ENCODE measurements at places on chromosomes 1 and 21. TPM values are rescaled to one million over a fixed set of nuclear protein-coding genes. Genes with fewer than 3 reads are reported as not detected.

UMODL1 gene
- total RNA-seq, result 0.92 TPM

ZMYND12 gene
- 0.26 TPM for total RNA-seq

CD2 gene
- 190 TPM for total RNA-seq

DNA sequence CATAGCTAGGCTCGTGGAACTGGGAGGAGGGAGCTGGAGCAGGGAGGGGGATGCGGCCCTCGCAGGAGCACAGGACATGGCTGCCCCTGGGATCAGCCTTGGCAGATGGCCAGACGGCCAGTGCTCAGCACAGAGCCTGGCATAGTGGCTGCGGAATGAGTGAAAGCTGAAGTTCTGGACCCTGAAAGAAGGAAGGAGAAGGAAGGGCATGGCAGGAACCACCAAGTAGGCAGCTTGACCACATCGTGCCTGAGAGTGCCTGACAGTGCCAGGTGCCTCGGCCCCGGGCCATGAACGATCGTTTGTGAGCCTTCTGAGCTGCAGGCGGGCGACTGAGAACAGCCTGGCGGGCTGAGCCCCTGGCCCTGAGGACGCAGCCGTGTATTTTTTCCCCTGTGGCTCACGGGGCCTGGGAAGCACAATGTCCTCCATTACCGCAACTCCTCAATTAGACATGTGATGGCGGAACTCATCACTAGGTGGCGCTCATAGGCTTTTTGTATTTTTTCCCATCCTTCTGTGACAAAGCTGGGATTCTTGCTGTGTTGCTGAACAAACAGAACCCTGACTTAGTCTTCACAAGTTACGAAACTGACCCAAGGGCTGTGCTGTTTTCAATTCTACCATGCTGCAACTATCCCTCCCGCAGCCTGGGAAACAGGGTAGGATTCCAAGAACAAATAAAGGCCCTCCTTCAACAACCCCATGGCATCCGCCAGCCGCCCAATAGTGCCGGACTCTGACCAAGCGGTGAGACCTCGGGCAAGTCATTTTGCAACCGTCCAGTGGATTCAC is 29.9 kb upstream of the TMEM61 start:
- no peak overlapping the region for H3K27ac ChIP-seq
- H3K27me3 ChIP-seq, result peaks cover 6% of the 10 kb centered on the region
- no peak overlapping the region for H3K4me3 ChIP-seq

GRCh38 chr1:65440322-65440900 is 19.9 kb downstream of the LEPR start:
- no peak overlapping the region for H3K4me3 ChIP-seq
- no peaks in the 10 kb centered on the region for H3K27me3 ChIP-seq
- H3K36me3 ChIP-seq, result no peaks in the 10 kb centered on the region
- no peak overlapping the region for H3K27ac ChIP-seq
- no peaks in the 10 kb centered on the region for H3K4me1 ChIP-seq
- DNase-seq, result no peak

GRCh38 chr1:151953409-151954094 is 40.1 kb downstream of the S100A10 start:
- DNase-seq, result no peak
- H3K4me3 ChIP-seq, result no peak overlapping the region
- no peaks in the 10 kb centered on the region for H3K27me3 ChIP-seq
- no peaks in the 10 kb centered on the region for H3K36me3 ChIP-seq
- H3K27ac ChIP-seq, result no peak overlapping the region
- H3K4me1 ChIP-seq, result no peaks in the 10 kb centered on the region

- no peaks in the 10 kb centered on the region for H3K27me3 ChIP-seq
- no peak overlapping the region for H3K4me3 ChIP-seq
- no peak for DNase-seq
- no peaks in the 10 kb centered on the region for H3K4me1 ChIP-seq
- no peak overlapping the region for H3K27ac ChIP-seq
Observed at GRCh38 chr1:216420746-216421145, 2.5 kb downstream of the USH2A start.

GRCh38 chr1:50236656-50237055 is 127.9 kb downstream of the ELAVL4 start:
- no peaks in the 10 kb centered on the region for H3K36me3 ChIP-seq
- H3K27ac ChIP-seq, result no peak overlapping the region
- H3K4me3 ChIP-seq, result no peak overlapping the region
- peaks cover 3% of the 10 kb centered on the region for H3K27me3 ChIP-seq

AGT gene
- total RNA-seq, result 0.92 TPM

DNA sequence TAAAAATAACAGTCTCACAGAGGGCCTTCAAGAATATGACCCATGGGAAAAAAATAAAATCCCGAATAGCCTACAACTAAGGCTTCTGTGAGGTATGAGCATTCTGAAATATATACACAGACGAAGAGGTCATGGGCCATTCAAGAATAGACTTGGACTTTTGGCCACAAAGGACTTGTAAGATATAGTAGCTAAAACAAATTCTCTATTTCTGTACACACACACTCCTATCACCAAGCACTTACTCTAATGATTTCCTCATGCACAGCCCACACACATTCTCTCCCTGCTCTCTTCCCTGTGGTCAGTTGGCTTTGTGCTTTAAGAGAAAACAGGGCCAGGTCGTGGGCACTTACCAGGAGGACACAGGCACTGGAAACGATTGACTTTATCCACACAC is 69.7 kb upstream of the ADAM30 start:
- peaks cover 16% of the 10 kb centered on the region for H3K36me3 ChIP-seq
- H3K4me3 ChIP-seq, result no peak overlapping the region
- H3K27ac ChIP-seq, result no peak overlapping the region

GRCh38 chr1:60948486-60948885 is 133.9 kb upstream of the NFIA start:
- no peaks in the 10 kb centered on the region for H3K36me3 ChIP-seq
- H3K27ac ChIP-seq, result no peak overlapping the region
- H3K4me3 ChIP-seq, result no peak overlapping the region

DNA sequence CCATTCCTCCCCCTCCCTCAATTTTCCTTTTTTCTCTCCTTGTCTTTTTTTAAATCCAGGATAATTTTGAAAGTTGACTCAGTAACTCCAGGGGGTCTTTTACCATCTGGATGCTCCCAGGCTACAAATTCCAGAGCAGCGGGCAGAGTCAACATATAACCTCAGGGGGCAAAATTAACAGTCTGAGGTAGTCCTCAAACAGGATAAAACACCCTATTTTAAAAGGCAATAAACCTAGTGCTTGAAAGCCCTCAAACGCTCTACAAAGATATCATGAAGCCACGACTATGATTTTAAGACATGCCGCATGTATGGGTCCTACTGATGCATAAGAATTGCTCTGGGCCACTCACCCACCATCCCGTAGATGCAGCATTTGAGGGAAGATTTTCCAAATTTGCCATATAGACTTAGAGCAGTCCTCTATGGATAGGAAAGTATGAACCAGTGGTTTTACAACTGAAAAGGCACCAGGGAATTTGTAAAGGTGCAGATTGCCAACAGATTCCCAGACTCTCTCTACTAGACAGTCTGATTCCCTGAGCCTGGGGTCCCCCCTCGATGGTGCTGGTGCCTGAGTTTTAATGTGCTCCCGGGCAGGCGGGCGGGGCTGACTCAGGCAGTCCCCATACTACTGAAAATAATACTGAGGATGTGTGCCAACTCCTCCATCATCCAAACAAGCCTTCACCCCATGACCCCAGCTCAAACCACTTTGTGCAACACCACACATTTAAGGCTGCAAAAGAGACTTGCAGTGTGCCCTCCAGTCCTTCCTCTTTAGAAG is 37.2 kb downstream of the PTPN14 start:
- H3K27me3 ChIP-seq, result no peaks in the 10 kb centered on the region
- H3K4me1 ChIP-seq, result peaks cover 10% of the 10 kb centered on the region
- no peak overlapping the region for H3K4me3 ChIP-seq
- no peaks in the 10 kb centered on the region for H3K36me3 ChIP-seq

- H3K27ac ChIP-seq, result no peak overlapping the region
- peaks cover 16% of the 10 kb centered on the region for H3K36me3 ChIP-seq
- no peak for DNase-seq
- H3K4me3 ChIP-seq, result no peak overlapping the region
Observed at GRCh38 chr21:42002421-42002958, 7.7 kb downstream of the ZBTB21 start.

DNA sequence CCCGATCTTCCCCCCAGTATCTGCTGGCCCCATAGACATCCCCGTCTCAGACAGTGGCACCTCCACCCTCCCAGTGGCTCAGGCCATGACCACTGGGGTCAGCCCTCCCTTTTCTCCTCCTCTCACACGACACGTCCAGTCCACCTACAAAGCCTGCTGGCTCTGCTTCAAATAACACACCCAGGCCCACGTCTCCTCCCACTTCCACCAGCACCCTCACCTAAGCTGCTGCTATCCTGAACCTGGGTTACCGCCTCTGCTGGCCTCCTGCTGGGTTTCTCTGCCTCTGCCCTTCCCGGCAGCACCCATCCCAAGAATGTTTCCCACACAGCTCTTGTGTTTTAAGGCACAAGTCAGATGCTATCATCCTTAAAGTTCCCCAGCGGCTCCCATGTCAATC is 26.0 kb downstream of the MX2 start:
- H3K4me3 ChIP-seq, result no peak overlapping the region
- H3K27me3 ChIP-seq, result no peaks in the 10 kb centered on the region
- no peak overlapping the region for H3K27ac ChIP-seq
- DNase-seq, result no peak

VWA5B1 gene
- not detected for total RNA-seq

NPPB gene
- total RNA-seq, result not detected

- no peak overlapping the region for H3K4me3 ChIP-seq
- peaks cover 69% of the 10 kb centered on the region for H3K4me1 ChIP-seq
Observed at GRCh38 chr1:225462429-225462713, 34.5 kb upstream of the LBR start.

DNA sequence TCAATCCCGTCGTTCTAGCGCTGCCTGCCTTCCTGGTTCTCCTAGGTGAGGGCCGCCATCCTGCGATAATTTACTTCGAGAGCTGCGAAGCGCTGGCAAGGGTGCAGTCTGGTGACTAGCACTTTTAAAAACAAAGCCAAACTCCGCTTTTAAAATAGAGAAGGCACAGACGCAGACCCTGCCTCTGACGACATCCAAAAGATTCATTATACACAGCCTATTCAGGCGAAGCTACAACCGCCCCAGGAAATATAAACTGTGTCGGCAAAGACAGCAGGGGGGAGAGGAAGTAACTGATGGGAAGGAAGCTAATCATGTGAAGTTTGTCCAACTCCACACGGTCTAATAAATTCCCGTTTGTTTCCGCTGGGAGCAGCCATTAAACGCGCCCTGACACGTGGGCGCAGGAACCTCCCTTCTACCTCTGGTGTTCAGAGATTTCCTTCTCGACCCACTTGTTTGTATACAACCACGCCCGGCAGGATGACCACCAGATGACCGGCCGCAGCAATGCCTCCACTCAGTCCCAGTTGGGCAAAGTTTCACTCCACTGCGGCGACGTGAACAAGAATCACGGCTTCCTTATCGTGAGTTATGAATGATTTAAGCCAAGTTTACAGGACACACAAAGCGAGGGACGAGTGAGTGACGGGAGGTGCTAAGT is 1.3 kb downstream of the GNG12 start:
- peaks cover 31% of the 10 kb centered on the region for H3K27me3 ChIP-seq
- H3K27ac ChIP-seq, result no peak overlapping the region
- peak overlapping the region; percentile 73 for H3K4me3 ChIP-seq
- H3K36me3 ChIP-seq, result no peaks in the 10 kb centered on the region
- H3K4me1 ChIP-seq, result no peaks in the 10 kb centered on the region
- no peak for DNase-seq

- no peak overlapping the region for H3K4me3 ChIP-seq
- H3K27ac ChIP-seq, result no peak overlapping the region
- H3K36me3 ChIP-seq, result no peaks in the 10 kb centered on the region
- no peaks in the 10 kb centered on the region for H3K27me3 ChIP-seq
- DNase-seq, result no peak
Observed at GRCh38 chr21:20783611-20784010, 214.6 kb upstream of the NCAM2 start.

C8A gene
- not detected for total RNA-seq

DNA sequence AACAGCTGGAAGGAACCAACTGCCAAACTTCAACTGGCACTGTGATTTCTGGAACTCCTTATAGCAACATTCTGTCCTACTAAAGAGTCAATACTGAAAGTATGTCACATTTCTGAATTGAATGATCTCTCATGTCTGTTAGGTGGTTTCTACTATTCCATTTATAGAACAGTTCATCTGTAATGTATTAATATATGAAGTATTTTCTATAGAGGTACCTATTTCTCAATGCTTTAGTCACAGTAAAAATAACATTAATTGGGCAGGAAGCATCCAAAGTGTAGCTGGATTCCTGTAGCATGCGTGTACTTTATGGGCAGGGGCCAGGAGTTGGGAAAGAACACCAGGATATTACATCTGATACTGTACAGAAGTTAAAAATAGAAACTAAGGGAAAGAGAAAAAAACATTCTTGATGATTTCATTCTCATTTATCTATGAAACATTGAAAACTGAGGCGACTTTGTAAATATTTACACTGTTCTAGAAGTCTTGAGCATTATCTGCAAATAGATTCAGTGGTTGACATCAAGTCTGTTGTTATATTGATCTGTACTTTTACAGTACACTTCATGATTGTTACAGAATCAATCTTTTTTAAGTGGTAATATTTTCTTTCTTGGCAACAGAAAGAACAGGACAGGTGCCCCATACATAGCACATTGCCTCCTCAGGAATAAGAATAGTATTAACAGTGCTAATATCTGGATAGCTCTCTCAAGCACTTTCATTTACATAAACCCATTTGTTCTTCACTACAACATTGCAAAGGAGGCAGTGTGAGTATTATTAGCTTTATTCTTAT is 6.2 kb upstream of the ZNF281 start:
- no peaks in the 10 kb centered on the region for H3K27me3 ChIP-seq
- no peak overlapping the region for H3K4me3 ChIP-seq
- H3K4me1 ChIP-seq, result no peaks in the 10 kb centered on the region
- no peak for DNase-seq

DNA sequence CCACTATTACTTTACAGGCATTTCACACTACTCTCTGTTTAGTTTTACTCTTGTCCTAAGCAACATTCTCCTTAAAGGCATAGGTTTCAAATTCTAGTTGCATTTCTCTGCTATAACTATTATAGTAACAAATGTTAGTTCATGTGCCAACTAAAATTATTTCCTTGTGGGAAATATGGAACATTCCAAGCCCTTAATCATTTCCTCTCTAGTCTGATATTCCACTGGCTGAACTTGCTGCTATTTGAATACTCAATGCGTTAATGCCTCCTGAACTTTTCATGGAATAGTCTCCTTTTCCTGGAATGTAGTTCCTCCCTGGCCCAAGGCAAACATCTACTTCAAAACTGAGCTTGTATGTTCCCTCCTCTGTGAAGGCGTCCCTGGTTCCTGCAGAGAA is 19.3 kb upstream of the TBX19 start:
- no peak overlapping the region for H3K4me3 ChIP-seq
- no peak overlapping the region for H3K27ac ChIP-seq
- peaks cover under 1% of the 10 kb centered on the region for H3K36me3 ChIP-seq

DNA sequence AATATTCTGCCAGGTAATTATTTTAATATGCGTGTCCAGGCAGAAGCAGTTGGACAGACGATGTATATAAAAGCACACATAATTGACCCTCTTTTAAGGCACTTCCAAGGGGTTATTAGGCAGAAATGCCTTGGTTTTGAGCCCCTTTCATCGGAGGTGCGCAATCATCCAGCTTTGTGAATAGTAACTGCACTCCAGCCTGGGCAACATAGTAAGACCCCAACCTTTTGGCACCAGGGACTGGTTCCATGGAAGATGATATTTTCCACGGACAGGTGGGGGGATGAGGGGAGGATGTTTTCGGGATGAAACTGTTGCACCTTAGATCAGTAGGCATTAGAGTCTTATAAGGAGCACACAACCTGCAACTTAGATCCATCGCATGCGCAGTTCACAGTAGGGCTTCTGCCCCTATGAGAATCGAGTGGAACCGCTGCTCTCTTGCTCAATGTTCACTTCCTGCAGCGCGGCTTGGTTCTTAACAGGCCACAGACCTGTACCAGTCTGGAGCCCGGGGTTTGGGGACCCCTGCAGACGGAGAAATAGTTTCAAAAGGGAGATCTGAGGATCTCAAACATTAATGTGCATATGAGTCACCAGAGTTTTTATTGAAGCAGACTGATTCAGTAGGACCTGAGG is 1.8 kb upstream of the MCOLN2 start:
- peaks cover 18% of the 10 kb centered on the region for H3K27me3 ChIP-seq
- peak overlapping the region; percentile 64 for H3K4me3 ChIP-seq
- peaks cover 10% of the 10 kb centered on the region for H3K4me1 ChIP-seq

Measured in T-cell (primary cell).